AG04450 (cell line): ENCODE measurements at places on chromosomes 6 and 20. TPM values are rescaled to one million over a fixed set of nuclear protein-coding genes. Genes with fewer than 3 reads are reported as not detected.

SPATA25 gene
- polyA plus RNA-seq = 0.43 and 0.50 TPM in 2 replicates

- no peak for DNase-seq
Measured at GRCh38 chr20:19920381-19921138, 96.6 kb upstream of the NAA20 start.

DNA sequence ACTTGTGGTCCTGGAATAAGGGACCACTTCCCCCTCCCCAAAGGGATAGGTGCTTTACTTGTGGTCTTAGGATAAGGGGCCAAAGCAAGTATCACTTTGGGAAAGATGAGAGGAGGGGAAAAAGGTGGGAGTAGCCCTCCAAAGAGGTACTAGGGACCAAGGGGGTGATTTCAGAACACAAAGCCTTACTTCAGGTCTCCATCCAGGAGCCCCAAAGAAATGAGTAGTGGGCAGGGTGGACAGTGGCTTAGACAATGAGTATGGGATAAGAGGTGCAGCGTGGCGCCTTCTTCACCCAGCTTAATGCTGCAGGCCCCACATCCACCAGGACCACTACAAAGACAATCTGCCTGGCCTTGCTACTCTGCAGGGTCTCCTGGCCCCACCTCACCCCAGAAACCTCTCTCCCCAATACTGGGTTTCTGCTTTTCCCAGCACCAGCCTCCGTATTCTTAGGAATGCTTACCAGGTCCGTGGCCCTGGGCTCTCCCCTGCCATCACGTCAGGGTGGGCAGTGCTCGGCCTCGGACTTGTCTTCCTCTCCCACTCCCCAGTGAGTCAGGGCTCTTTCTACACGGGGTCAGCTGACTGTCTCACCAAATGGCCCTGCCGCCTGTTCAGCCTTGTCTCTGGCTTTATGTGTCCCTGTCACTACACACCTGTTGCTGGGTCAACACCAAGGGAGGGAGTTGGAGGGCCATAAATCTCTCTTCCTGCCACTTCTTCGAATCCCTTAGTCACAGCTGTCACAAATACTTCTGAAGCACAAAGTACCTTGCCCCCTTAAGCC lies 3.1 kb downstream of the NNAT start:
- DNase-seq = no peak

GRCh38 chr20:14470977-14471661 lies 133.7 kb upstream of the FLRT3 start:
- no peak for DNase-seq

DNA sequence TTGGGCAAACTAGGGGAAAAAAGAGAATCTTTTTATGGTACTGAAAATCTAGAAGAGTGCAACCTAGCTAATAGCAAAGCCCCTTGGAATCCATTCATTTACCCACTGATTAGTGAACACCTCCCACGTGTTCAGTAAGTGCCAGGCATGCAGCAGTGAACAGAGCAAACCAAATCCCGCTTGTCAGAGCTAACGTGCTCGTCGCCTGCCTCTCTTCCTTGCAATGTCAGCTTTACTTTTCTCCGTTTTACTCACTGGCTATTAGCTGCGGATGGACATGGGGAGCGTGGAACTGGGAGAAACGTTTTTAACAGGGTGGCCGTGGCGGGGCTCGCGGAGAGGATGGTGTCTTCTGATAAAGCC lies 120.4 kb downstream of the SYNDIG1 start:
- DNase-seq = no peak
